Ascending aorta (tissue), 2 donors: ENCODE measurements at places on chromosomes 5 and 9. TPM values are rescaled to one million over a fixed set of nuclear protein-coding genes. Genes with fewer than 3 reads are reported as not detected.

Gene STKLD1
- not detected for total RNA-seq

GRCh38 chr5:56494300-56494731, 261.2 kb upstream of the ANKRD55 start:
- no peak for DNase-seq
- no peak overlapping the region for H3K27ac ChIP-seq

Gene OR13D1
- total RNA-seq: not detected

Gene SPINK6
- not detected for total RNA-seq

DNA sequence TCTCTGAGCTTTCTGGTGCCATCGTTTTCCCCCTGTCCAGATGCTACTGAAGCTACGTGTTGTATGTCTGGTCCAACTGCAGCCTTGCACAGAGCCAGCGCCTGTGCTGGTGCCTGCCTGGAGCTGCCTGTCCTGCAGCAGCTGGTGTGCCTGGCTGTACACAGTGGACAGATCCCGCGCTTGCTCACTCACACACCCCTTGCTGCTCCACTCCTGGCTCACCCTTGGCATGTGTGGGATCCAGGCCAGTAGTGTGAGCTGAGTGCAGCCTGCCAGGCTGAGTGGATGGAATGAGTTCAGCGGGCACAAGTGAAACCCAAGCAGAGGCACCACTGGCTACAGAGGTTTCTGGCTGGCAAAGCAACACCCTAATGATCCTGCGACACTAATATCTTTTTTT, 40.4 kb downstream of the FER start:
- DNase-seq: peak; percentile 86
- no peak overlapping the region for H3K27ac ChIP-seq
- peaks cover 8% of the 10 kb centered on the region for H3K36me3 ChIP-seq
